Right forelimb (tissue), 1 donor: ENCODE measurements at places on chromosomes 5 and 9.
A peak's percentile ranks its signal among the peaks of the same experiment; 100 is the strongest.

DNA sequence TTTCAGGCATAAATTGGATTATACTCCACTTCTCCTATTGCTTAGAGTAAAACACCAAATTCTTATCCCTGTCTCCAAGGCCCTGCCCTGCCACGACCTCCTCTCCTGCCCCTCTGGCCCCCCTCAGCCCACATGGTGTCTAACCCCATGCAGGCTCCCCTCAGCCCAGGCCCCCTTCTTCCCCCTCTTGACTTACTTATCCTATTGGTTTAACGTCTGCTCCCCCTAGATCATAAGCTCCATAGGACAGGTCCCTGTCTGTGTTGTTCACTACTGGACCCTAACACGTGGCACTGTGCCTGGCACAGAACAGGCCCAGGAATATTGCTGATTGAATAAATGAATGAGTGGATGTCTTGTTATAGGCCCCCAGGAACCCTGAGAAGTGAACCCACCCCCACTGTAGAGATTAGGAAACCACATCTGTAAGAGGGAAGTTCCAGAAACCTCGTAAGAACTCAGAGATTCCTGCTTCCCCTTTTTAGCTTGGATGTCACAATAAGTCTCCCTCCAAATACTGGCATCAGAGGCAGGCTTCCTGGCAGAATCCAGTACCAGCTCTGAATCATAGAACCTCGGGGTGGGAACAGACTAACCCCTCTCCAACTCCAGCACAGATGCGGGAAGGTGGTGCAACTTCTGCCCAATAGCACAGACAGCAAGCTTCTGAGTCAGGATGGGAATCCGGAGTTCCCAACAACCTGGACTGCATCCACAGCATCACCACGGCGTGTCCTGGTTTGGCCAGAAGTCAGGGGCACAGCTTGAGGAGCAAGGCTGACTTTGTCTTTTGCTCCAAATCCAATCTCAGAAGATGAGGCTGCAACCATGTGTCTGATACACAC, 31.5 kb downstream of the HRH2 start:
- DNase-seq: no peak

DNA sequence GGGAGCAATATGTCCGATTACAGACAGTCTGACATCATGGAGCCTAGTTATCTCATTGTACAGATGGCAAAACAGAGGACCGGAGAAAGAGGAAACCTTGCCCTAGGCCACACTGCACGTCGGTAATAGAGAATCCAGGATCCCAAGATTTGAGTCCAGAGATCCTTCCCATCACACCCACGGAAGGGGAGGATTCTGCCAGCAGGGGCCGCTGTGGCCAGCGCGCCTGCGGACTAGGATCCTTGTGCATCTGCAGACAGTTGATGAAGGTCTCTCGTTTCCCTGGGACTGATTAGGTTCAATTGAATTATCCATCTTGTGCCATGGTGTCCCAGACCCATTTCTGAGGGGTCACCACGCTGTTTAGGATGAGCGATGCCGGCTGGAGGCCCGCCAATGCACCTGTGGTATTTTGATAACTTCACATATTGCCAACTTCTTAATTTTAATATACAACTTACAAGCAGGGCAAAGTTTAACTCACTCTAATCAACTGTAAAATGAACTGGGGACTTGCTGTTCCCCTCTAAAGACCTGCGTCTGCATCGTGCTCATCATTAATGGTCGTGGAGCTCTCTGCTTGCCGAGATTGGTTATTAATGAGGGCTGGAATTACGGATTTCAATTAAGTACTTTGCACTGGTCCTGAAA, 592.7 kb upstream of the BRINP1 start:
- peak; percentile 50 for DNase-seq

DNA sequence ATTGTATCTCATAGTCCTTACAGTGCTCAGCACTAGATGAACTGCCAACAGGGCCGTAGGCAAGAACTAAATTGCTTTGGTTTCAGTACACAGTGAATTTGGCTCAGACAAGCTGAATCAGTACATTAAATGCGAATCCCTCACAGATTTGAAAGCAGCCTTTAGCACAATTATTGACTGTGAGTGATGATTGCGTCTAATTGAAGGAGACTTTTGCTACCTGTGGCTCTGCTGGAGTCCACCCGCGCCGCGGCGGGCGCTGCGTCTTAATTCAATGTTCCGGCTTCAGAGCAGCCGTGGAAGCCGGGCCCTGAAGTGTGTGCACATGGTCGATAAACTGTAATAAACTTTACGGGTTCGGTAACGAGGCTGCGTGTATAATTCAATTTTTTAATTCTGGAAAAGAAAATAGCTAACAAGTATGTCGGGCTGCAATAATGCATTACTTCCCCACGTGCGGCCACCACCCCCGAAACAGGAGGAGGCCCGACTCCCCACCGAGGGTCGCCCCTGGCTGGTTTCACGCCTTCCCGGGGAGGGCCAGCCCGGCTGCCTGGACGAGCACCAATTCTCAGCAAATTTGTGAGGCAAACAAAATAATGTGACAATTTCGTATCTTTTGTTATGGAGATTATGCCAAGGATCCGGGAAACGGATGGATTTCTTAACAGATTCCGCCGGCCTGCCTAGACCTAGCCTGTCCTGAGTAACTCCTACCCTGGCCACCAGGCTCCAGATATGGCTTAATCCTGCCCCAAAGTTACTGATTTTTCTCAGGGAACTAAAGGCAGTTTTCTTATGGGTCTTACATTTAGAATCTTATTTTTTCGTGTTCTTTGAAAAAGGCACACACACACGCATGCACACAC, 269.4 kb upstream of the IRX1 start:
- no peak for DNase-seq

DNA sequence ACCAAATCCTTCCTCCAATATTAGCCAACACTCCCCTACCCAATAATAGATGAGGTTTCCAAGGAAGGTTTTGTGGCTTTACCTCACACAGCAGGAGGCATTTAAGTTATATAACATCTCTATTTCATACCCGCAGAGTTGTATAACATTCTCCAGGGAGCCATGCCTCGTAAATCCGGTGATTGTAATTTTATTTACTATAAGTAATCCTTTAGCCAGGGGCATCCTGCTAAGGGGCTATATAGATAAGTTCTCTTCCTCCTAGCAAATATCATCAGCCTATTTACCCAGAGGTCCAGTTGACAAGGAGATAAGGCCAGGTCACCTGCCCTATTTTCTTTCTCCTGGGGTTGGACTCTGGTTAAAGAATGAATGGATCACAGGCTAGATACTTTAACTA, 2051.0 kb downstream of the EFNA5 start:
- no peak for DNase-seq

- no peak for DNase-seq
Measured at GRCh38 chr9:95626885-95627558, 110.3 kb upstream of the PTCH1 start.
